COR-L47 (cell line): ENCODE measurements at places on chromosomes 13 and 19.
A peak's percentile ranks its signal among the peaks of the same experiment; 100 is the strongest.

DNA sequence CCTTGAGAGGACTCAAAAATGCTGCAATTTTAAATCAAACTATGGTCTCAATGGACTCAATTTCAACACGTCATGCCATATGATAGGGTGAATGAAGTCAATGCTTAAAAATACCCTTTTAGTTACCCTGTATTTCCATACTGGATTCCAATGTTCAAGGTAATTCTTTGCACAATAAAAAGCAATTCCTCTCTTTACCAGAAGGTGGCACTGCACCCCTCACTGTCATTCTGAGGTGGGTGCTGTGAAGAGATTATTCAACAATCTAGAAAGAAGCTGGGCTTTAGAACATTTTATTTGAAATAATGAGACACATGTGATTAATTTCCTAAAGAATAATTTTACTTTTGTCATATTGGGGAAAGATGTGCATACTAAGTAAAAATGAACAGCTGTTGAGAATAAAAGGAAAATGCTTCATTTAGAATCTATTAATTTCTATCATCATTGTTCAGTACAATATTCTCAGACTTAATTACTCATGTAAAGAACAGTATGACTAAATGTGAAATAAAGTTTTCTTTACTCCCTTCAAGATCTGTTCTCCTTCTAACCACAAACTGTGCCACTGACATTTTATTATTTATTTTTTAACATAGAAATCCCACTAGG is 789.1 kb downstream of the GPC5 start:
- DNase-seq: peak; percentile 26

- DNase-seq: no peak
Observed at GRCh38 chr19:591099-591958, 1.6 kb downstream of the HCN2 start.

GRCh38 chr13:73870970-73871935 is 263.0 kb downstream of the KLF12 start:
- no peak for DNase-seq

DNA sequence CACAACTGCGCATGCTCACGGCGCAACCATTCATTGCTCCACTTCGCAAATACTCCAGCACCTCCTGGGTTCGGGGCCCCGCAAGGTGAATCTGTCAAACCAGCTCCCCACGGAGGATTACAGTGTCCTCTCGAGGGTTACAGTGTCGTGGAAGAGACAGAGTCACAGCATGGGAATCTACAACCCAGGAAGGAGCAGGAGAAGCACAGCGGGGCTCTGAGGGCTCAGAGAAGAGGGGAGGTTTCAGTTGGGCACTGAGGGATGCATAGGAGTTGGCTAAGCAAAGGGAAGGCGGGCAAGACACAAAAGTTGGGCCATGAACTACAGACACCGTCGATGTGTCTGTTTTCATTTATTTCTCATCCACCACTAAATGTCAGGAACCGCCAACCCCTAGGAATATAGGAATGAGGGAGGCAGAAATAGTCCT is 1.0 kb upstream of the GTF2F1 start:
- no peak for DNase-seq

- no peak for DNase-seq
Observed at GRCh38 chr19:33446330-33447293, 73.1 kb downstream of the CEBPG start.

DNA sequence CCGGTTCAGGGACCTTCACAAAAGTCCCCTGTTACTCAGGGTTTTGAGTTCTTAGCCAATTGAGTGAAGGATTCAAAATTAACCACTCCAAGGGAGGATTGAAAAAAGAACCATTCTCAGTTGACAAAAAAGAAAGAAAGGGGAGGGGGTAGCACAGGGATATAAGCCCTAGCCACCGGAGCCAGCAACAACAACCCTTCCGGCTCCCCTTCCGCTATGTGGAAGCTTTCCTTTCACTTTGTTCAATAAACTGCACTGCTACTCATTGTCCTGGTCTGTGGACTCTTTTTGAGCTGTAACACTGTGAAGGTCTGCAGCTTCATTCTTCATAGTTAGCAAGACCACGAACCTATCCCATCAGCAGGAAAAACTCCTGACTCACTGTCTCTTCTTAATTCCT is 1488.1 kb upstream of the PRR20A start:
- no peak for DNase-seq

- no peak for DNase-seq
Observed at GRCh38 chr13:49400755-49401659, 42.9 kb downstream of the CAB39L start.

DNA sequence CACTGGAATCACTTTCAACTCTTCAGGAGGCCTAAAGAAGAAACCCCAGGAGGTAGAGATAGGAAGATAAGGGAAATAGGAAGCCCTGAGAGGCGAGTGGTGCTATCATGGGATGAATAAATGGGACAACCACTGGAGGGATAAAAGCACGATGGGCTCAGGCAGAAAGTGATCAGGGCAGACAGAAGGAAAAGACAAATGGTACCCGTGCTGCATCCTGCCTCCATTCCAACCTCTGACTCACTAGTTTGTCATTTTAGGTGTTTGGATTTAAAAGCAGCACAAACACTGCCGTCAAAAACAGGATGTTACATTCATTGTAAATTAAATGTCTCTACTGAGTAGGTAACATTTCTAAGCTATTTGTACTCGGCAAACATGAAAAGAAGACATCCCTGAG is 314.3 kb upstream of the HTR2A start:
- no peak for DNase-seq

DNA sequence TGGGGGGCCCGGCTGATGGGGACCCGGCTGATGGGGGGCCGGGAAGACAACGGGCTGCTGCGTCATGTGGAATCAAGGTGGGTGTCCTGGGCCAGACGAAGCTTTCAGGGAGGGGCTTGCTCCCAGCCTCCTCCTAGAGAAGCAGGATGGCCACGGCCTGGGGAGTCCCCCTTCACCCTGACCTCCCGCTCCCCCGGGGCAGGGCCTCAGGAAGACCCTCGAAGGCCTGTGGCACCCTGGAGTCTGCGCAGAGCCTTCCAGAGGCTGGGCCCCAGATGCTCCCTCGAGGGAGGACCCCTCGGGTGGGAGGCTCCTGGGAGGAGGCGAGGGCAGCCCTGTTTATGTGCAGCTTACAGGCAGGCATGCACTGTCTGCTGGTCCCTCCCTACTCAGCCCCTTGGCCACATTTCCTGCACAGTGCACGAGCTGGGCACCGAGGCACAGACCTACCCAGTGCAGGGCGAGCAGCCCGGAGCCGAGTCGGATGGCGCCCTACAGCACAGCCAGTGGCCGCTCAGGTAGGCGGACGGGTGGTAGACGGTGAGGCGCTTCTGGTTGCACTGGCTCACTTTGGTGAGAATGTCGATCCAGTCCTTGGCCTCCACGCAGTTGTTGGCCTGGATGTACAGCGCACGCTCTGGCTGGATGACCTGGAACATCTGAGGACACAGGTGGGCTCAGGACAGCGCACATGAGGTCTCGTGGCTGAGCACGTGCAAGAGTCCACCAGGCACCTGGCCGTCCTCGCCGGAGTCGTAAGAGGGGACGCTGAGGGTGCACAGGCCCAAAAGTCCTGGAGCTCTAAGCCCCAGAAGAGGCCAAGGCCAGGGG is 22.4 kb upstream of the C13orf46 start:
- no peak for DNase-seq

DNA sequence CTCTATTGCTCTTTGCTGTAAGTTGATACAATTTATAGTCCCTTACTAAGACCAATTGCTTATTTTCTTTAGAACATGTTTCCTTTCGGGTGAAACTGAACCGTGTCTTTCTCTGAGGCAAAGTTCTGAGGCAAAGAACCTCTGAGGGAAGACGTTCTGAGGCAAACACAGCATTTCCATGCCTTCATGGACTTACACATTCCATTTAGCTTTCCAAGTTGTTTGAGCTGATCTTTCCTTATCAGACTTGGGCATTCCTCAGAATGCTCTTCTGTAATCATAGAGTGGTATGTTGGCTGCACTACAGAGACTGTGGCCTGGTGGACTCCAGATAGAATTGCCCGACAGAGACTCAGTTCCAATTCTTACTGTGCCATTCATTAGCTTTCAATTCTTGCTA is 579.1 kb downstream of the KCTD12 start:
- no peak for DNase-seq

- DNase-seq: no peak
Observed at GRCh38 chr19:35143231-35143715, at the start of gene FXYD7. FXYD7 (plus strand) TSS chr19:35143255; CDS start chr19:35143334, 79 bp downstream.

GRCh38 chr13:62920159-62920558 is 1504.5 kb upstream of the PCDH20 start:
- no peak for DNase-seq

- no peak for DNase-seq
Observed at GRCh38 chr19:17706750-17707181, 12.5 kb upstream of the MAP1S start.

- DNase-seq: no peak
Observed at GRCh38 chr13:101965096-101965495, 436.8 kb downstream of the FGF14 start.

DNA sequence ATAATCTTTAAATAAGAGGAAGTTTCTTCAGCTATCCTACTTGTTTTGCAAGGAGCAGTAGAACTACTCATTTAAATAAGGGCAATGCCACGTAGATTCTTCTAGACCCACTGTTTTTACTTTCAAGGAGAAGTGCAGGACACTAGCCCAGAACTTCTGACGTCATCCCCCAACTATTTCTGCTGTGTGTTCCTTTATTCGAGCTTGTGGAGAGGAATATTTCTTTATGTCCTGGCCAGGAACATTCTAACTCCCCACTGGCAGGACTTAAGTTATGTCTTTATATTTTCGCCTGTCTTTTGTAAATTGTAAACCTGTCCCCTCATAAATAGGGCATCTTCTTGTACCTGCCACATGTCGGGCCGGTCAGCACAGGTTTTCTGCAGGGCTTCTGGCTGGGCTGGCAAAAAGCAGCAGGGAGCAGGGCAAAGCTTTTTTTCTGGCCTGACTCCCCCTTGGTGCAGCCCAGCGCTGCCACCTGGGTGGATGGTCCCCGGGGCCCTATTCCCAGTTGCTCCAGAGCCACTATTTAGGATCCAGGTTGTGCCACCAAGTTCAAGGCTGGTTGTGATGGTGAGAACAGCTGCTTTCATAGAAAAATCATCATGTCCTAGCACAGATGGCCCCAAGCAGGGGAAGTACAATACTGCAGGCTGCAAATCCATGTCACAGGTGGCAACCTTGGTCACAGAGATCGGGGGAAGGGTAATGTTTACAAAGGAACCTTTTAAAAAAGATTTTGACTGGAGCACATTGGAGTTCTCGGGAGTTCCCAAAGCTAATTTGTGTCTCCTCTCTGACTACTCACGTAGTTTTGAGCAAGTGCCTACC is 1.8 kb downstream of the MBNL2 start:
- peak; percentile 22 for DNase-seq

GRCh38 chr19:34375598-34375997 is 10.6 kb downstream of the GPI start:
- DNase-seq: no peak

DNA sequence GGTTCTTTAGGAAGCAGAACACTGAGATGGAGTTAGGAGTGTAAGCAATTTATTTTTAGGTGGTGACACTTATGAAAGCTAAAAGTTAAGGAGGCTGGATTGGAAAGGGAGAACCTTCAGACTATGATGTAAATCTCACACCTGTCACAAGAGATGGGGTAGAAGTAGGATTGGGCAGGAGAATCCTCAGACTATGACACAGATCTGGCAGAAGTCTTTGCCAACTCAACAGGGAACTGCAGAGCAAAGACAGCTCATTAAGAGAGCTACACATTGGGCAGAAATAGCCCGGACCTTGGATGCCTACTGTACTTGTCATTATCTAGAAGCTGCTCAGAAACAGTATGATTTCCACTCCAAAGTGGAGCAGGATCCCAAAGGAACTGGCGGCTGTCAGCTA is 134.4 kb downstream of the DNAJC15 start:
- no peak for DNase-seq

GRCh38 chr13:38421590-38422560 is 72.2 kb downstream of the UFM1 start:
- no peak for DNase-seq

DNA sequence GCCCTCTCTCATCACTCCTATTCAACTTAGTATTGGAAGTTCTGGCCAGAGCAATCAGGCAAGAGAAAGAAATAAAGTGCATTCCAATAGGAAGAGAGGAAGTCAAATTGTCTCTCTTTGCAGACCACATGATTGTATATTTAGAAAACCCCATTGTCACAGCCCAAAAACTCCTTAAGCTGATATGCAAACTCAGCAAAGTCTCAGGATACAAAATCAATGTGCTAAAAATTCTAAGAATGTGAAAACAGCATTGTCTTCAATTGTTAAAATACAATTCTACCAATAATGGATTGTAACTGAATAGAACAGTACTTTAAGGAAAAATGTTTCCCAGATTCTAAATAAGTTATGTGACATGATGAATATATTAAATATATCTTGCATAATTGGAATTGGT is 2269.2 kb upstream of the PCDH20 start:
- no peak for DNase-seq

DNA sequence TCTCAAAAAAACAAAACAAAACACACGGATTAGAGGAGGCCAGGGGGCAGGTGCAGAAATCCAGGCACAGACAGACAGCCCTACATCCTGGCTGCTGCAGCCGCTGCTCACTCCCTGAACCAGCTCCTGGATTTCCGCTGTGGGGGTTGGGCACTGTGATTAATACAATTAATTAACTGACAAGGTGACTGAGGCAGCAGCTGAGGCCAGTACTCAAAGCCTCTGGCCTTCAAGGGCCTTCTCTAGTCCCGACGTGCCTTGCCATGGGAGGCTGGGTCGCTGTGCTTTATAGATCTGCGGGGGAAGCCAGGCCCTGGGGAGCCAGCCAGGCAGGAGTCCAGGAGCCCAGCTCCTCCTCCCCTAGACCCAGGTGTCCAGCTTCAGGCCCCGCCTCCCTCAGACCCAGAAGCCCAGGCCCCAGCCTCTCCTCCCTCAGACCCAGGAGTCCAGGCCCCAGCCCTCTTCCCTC is 4.6 kb downstream of the NECTIN2 start:
- DNase-seq: peak; percentile 10

DNA sequence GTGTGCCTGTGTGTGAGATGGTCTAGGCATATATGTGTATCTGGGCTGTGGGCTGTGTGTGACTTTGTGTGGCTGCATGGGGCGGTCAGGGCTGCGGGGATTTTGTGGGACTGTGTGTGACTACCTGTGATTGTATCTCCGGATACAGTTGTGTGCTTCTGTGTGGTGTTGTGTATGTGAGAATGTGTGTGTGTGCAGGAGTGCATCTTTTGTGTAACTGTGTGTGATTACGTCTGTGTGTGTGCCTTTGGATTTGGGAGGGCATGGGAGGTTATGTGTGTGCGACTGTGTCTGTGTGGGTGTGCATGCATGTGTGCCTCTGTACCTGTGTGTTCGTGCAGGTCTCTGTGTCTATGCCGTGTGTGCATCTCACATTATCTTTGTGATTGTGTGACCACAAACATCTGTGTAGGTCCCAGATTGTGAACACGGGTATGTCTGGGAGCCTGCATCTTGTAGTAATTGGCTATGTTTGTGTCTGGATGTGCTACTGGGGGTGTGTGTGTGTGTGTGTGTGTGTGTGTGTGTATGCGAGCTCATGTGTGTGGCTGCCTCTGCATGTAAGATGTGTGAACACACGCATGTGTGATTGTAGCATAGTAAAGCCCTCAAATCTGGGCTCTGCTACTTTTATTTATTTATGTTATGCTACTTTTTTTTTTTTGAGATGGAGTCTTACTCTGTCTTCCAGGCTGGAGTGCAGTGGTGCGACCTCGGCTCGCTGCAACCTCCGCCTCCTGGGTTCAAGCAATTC is 7.6 kb downstream of the EHD2 start:
- DNase-seq: no peak

- DNase-seq: no peak
Observed at GRCh38 chr19:20359933-20360720, 193.1 kb downstream of the ZNF486 start.

GRCh38 chr19:43692385-43692784 is 22.4 kb upstream of the PLAUR start:
- no peak for DNase-seq

GRCh38 chr19:19404879-19405860 is at the start of gene GATAD2A:
GATAD2A (plus strand) TSS chr19:19405675; CDS start chr19:19465346, 59,671 bp downstream.
- DNase-seq: peak; percentile 73

GRCh38 chr13:29185926-29186325 is 365.8 kb downstream of the MTUS2 start:
- DNase-seq: no peak
